ENCODE measurements at places on chromosomes 12 and 14.

DNA sequence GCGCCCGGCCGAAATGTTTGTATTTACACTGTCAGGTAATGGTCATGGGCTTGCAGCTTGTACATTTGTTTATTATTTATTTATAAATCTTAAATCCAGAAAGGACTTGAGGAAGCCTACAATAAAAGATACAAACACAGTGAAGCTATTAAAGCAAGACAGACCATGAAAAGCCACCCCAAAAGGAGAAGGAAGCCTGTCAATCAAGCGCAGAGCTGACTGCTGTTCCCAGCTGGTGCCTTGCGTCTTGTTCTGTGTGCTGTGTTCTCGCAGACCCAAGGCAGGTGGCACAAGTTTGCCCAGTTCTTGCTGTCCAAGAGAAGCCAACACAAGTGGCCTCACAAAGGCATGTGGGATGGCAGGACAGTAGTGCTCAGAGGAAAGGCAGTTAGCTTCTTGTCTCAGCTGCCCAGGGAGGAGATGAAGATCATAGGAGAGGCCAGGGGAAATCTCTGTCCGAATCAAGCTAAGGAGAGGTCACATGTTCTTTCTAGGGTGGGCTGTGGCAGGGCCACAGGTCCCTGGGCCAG is 73.2 kb downstream of the SLC25A47 start:
- DNase-seq, result no peak

DNA sequence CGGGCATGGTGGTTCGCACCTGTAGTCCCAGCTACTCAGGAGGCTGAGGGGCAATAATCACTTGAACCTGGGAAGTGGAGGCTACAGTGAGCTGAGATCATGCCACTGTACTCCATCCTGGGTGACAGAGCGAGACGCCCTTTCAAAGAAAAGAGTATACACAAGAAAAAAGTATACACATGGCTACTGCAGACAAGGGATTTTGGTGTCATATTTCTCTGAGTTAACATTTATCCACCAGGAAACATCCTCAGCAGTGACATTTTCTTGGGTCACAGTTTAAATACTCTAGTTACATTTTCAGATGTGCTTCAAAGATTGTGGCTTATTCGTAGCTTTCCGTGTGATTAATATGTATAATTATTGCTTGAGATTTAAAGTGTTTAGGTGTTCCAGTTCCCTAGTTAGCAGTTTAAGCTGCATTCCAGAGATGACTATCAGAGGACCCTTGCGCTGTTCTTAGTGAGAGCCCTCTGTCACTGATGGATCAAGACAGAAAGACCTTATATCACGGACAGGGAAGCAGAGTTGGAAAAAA is 4.7 kb upstream of the PPP2R5E start:
- no peak for DNase-seq

DNA sequence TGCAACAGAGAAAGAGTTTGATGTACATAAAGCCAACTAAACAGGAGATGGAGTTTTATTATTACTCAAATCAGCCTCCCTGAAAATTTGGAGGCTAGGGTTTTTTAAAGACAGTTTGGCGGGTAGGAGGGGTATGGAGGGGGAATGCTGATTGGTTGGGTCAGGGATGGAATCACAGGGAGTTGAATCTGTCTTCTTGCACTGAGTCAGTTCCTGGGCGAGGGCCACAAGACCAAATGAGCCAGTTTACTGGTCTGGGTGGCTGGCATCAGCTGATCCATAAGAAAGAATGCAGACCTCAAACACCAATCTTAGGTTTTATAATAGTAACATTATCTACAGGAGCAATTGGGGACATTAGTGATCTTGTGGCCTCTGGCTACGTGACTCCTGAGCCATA is 64.9 kb downstream of the RIN3 start:
- DNase-seq, result no peak

DNA sequence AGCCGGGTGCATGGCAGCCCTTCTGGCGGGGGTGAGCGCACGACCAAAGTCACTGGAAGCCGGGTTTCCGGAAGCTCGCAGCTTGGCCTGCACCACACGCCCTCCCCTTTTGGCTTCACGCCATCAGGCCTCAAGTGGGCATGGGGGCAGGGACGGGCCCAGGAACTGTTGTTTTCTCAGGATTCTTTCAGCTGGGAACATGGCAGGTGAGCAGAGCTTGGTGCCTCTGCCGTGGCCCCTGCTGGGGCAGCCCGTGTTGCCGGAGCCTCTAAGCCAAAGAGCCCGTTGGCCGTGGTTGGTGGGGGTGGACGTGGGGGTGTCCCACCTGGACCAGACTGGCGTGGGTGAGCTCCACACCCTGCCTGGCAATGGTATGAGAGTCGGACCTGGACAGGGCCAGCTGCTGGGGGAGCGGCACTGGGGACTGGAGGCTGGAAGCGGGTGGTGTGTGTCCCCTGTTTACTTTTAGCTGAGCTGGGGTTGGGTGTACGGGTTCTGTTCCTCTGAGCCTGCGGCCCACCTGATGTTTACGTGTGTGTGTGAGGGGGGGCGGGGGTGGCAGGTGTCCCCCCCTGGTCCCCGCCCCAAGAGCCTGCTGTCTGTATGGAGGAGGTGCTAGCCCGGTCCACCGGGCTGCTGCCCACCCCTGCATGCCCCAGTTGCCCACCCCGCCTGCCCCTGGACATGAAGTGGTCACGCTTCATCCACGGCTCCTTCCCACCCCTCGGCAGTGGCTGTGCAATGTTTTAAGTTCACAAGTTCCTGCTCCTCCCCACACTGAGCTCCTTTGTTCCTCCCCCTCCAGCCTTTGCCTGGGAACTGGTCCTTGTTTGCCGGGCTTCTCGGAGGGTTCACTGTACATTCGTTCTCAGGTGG is 28.7 kb upstream of the PLD4 start:
- no peak for DNase-seq

DNA sequence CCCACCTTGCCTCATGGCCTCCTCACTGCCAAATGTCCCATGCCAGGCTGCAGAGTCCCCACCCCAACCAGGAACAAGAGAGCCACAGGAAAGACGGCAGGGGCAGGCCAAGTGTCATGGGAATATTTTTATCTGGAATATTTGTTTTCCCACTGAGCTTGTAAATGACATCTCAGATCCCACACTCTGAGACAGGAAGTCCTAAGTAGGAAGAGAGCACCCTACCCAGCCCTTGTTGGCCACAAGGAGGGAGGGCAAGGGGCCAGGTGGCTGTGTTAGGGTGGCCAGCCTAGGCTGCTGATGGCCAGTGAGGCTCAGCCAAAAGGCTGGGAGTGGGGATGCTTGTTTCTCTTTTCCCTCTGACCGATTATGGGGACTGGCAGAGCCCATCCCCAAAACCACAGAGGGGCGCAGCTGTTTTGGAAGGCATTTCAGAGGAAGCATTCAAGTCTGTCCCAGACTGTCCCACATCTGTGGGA is 7.7 kb upstream of the MEG3 start:
- DNase-seq, result no peak

DNA sequence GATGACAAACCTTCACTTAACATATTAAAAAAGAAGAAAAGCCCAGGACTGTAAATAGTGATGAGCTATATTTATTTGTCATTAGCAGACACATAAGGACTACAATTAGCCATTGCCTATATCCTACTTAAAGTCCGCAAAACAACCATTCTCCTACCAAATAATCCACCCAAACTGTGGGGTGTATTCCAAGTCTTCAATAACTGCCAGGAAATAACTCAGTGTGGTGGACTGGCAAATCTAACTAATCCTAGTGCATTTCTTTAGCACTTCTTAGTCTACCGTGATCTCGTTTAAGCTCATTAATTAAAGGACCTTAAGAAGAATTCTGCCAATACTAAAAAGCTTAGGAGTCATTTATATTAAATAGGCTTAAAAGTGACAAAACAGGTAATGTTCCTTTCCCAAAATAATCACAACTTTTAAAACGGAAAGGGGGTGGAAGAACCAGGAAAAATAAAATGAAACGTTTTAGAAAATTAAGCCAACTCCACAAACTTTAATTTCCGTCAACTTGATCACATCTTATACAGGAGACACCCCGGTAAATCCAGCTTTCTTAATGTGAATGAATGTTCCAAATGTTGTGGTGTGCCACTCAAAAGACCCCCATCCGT is 1.8 kb downstream of the NOVA1 start:
- no peak for DNase-seq
